ENCODE measurements at places on chromosomes 2 and 18.

DNA sequence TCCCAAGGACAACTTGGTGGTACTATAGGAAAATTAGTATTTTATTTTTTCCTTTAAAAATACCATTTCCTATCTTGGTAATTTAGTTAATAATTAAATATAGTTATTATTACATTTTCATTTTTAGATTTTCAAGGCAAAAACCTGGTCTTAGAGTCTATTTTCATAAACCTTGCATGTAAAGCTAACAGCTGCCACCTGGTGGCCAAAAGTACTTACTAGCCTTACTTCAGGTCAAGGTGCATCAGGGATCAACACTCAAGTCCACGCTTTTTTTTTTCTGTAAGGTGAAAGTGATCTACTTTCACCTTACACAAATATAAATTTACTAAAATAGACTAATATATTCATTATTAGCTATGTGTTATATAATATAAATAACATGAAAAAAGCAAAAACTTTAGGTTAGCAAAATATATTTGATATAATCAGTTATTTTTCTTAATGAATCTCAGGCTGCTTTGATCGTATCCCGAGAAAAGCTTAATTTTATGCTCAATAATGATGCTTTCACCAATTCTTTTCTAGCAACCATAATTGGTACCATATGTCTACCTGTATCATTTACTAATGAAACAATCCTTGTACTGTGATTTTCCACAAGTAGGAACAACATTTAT, 62.5 kb downstream of the RELCH start:
- DNase-seq: no peak

- no peak for DNase-seq
Observed at GRCh38 chr2:19611491-19612332, 253.3 kb upstream of the OSR1 start.

GRCh38 chr2:41026613-41027012, 574.7 kb upstream of the SLC8A1 start:
- DNase-seq: no peak

- DNase-seq: no peak
Observed at GRCh38 chr2:88751768-88752167, 60.3 kb downstream of the RPIA start.

- DNase-seq: no peak
Observed at GRCh38 chr2:46067501-46068305, 229.5 kb upstream of the EPAS1 start.

- no peak for DNase-seq
Observed at GRCh38 chr2:73746015-73746876, 9.1 kb upstream of the TPRKB start.

DNA sequence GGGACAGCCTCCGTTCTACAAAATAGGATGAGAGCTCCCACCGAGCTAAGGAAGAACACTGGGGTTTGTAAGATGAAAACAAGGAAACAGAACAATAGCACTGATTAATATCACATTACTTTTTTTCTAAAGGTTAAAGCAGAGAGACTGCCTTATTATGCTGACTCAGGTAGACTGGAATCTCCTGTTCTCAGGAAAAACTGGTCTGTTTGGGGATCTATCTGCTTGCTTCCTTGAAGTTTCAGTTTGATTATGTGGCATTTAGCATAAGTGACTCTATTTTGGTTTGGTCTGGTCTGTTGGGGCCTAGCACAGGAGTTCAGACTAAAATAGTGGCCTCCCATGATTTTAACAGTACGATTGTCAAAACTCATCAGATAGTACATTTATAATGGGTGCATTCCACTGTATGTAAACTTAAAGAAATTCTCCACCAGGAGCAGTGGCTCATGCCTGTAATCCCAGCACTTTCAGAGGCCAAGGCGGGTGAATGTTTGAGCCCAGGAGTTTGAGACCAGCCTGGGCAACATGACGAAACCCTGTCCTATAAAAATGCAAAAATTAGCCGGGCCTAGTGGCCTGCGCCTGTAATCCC, 64.1 kb upstream of the NDUFV2 start:
- no peak for DNase-seq

DNA sequence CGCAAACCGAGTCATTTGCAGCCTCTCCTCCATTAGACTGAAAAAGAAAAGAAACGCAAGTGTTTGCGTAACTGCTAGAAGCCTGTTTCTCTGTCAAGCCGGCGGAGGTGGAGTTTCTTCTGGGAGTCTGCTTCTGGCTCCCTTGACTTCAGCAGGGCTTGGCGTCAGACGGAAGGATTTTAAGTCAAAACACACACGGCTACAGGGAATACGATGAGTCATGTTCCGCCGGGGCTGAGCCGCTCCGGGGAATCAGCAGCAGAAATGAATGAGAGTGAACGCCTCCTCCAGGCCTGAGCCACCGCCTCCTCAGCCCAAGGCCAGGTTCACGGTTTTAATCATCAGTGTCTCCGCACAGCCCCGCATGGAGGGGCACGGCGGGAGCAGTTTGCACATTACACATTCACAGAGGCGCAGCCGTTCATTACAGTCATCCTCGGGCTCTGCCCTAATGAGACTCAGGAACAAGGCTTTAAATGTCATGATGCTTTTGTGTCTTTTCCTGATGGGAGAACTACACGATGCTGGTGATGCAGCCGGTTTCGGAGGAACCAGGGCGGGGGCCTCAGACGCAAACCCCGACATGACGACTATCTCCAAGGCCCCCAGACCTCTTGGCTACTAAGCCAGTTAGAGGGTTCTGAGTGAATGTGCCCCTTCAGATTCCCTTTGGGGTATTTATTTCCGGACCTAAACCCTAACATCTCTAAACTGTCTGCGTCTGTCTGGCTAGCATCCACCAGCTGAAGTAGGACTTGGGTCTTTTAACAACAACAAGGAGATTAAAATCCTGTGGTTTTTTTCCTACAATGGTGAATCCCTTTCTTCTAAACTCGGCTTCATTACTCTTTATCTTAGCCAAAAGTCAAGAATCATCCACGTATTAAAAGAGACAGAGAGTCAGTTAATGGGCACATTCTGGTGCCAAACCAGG, 11.1 kb upstream of the SCG2 start:
- no peak for DNase-seq

- no peak for DNase-seq
Observed at GRCh38 chr18:22838639-22839277, 94.4 kb upstream of the RBBP8 start.

GRCh38 chr18:60826346-60826745, 453.8 kb upstream of the MC4R start:
- DNase-seq: no peak

DNA sequence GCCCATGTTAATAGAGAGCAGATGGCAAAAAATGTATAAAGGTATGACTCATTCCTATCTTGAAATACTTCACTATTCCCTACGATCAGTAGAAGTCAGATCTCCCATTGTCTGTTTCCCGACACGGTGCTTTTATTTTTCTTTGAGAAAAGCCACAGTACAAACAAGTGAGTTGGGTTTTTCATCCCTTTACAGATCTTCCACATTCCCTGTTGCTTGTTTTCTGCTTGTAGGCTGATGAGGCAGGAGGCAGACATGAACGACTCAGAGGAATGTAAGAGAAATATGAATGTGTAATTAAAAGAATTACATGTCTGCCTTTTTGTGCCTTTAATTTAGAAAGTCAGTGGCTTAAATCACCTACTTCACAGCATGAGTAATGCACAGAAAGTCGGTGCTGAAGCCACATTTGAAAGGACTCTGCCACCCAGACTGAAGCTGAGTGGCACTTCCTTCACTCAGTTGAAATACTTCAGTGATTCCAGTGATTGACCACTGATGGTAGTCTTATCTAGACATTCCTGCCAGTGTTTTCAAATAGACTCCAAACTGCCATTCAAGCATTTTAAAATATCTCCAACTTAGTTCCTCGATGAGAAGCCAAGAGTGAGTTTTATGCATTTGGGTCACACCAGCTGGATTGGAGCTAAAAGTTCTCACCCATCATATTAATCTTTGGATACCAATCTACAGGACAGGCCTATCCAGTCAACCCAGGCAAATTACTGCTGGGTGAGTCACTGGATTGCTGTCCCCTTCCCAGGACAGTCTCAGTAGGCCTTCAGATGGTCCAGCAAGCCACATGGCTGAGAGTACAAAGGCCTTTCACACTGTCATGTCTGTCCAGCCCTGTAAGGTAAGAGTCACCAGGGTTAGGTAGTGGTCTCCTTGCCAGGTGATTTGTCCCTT, 79.0 kb downstream of the COLEC12 start:
- DNase-seq: no peak

GRCh38 chr2:138718405-138718804, 61.8 kb downstream of the NXPH2 start:
- no peak for DNase-seq

- no peak for DNase-seq
Observed at GRCh38 chr2:64393383-64394010, 60.5 kb upstream of the LGALSL start.

- no peak for DNase-seq
Observed at GRCh38 chr18:44724105-44724778, 43.6 kb downstream of the SETBP1 start.

GRCh38 chr2:85437488-85438200, 19.1 kb downstream of the SH2D6 start:
- peak; percentile 22 for DNase-seq

DNA sequence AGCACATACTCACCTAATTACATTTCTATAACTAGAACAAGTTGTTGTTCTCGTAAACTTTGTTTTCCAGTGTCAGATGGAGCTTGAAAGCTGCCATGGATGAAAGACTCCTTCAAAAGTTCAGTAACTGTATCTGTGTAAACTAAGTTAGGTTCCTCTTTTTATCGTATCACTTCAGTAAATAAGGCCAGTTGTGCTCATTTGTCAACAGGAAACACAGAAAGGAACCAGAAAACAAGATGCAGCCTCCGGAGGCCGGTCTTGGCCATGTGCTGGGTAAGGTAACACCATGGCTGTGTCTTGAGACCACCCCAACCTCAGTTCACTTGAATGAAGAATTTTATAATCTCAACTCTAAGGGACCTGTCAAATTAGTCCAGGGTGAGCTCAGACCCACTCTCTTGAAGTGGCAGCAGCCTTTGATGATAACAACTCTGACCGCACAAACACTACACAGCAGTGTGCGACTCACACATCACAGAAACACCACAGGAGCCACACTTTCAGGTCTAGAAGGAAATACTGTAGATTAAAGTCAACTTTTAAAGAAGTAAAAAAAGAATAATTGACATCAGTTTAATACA, 213.8 kb downstream of the AFF3 start:
- no peak for DNase-seq

GRCh38 chr2:217371781-217372213, 511.9 kb upstream of the TNP1 start:
- DNase-seq: no peak

DNA sequence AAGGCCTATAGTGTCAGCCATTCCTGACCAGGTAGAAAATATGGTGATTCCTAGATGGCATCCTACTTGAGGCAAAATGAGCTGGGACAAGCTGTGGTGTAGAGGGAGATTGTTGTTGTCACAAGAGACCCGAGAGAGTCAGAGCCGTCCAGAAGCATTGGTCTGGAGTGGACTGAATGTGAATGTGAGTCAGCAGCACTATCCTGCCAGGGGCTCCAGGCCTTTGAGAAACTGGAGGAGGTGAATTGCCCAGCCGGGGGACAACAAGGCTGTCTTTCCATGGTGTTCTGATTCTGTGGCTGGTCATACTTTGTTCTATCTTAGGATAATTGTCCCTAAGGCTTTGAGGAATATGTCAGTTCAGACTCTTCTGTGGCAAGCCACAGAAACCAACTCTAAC, 29.4 kb upstream of the EIF2AK3 start:
- no peak for DNase-seq

DNA sequence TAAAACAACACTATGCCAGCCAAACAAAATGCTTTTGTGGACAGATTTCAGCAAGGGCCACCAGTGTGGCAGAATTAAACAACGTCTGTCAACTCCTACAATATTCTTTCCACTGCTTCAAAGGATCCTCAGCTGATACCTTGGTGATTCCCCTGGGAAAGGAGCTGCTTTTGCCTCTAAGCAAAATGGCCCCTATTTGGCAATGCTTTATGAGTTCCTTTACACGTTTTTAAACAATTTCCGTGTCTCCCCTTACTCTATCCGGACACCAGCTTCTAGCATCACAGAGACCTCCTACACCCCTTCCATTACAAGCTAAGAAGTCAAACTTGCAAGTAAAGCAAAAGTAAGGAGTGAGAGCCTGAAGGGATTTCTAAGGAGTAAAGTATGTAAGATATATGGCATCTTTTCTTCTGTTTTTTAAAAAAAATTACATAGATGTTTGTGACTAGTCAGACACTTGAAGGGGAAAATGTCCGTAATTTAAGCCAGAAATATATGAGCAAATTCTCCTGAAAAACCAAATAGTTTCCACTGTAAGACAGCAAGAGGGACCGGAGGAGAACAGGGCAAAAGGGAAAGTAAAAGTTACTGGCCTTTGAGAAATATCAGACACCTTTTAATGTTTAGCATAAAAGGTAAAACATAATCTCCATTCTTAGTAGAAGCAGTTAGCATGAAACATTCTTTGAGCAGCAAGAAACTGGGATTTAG, 1.9 kb downstream of the SOS1 start:
- no peak for DNase-seq

DNA sequence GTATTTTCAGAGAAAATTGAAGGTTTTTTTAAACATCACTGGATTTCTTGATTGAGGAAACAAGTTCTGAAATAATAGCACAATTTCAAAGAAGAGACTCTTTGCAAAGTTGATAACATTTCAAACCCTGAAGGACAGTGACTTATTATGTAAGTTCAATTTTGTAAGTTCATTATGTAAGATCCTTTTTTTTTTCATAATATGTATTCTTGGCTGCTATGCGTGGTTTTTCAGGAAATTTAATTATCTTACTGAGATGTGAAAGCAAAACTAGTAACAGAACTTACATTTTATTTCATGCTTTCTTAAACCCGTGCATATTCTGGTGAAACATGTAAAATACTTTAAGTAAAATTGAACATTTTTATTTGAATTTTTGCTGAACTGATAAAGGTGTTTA, 65.4 kb downstream of the RIF1 start:
- DNase-seq: no peak

- DNase-seq: no peak
Observed at GRCh38 chr2:86446060-86446459, 4.9 kb downstream of the KDM3A start.

- no peak for DNase-seq
Observed at GRCh38 chr2:190815226-190815625, 65.4 kb upstream of the GLS start.

- no peak for DNase-seq
Observed at GRCh38 chr2:119638685-119639554, 40.1 kb upstream of the TMEM177 start.
